Psoas muscle (tissue), 8 donors: ENCODE measurements at places on chromosomes 5 and 9.
A peak's percentile ranks its signal among the peaks of the same experiment; 100 is the strongest.

DNA sequence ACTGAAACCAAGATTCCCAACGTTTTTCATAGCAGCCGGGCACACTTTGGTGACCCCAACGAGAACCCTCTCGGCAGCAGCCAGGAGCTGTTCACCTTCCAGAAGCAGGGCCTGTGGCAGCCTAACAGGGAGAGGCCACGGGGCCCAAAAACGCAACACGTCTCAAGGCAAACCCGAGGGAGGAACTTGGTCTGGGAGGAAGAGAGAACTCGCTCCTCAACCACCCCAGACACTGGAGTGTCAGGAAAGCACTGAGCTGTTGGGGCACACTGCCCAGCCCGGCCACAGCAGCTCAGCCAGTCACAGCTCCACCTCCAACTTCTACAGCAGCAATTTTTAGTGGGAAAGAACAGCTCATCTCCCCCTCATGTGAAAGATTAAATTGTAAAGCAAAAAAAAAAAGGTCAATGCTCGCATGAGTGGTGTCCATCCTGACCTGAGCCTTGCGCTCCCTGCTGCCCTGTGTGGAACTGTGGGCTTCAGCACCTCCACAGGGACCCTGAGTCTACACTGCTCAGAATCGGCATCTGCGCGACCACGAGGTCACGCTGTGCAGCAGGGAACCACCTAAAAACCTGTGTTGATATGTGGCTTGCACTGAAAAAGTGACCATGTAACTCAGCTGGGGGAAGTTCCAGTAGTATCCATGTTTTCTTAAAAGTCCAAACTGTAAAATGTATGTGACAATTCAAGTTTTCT lies 55.0 kb downstream of the IPPK start:
- no peak for DNase-seq

GRCh38 chr5:61461417-61461816 lies 129.4 kb downstream of the ZSWIM6 start:
- no peak for DNase-seq

DNA sequence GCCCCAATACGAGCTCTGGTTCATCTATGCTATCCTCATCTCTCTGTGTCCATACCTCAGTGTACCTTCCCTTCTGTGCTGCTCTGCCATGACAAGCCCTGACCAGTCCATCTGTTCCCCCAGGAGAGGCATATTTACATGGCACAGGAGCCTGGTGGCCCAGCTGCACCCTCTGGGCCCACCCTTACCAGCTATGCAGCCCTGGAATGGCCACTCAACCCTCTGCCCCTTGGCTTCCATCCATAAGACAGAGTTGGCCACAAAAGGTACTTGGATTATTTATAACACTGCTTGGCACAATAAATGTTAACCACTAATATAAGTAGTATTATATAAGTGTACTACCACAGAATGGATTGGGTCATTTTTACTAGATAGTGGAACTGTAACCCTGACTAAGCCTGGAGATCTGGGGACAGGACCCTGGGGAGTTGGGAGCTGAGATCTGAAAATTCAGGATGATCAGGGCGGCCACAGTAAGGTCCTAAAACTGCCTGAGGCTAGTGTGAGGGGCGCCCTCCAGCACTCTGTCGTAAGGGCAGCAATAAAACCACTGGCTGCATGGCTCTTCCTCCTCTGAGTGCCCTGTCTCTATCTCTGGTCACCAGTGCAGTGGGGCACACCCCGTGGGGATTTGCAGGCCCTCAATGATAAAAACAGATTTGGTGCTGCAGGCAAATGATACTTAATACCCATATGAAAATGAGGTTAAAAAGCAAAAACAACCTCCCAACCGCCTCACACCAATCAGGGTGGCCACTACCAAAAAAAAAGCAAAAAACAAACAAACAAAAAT lies 65.8 kb downstream of the SEMA4D start:
- no peak for DNase-seq

- no peak for DNase-seq
Measured at GRCh38 chr5:123502120-123502519, 9.9 kb upstream of the CSNK1G3 start.

DNA sequence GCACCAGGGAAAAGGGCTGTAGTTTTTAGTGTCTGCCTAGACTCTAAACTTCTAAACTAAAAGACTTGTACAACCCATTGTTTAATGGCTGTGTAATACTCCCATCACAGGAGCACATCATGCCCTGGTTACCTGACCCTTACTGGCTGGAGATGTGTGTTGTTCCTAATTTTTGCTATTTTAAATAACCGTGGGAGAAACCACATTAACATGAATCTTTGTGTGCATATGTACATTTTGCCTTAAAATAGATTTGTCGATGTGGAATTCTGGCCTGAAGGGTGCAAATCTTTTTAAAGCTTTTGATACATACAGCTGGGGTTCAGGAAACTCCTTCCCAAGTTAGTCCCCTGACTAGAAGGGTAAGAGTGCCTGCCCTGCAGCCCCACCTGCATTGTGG lies 39.7 kb downstream of the PHF2 start:
- DNase-seq: no peak

- no peak for DNase-seq
Measured at GRCh38 chr9:34545497-34545896, 22.7 kb upstream of the ENHO start.

DNA sequence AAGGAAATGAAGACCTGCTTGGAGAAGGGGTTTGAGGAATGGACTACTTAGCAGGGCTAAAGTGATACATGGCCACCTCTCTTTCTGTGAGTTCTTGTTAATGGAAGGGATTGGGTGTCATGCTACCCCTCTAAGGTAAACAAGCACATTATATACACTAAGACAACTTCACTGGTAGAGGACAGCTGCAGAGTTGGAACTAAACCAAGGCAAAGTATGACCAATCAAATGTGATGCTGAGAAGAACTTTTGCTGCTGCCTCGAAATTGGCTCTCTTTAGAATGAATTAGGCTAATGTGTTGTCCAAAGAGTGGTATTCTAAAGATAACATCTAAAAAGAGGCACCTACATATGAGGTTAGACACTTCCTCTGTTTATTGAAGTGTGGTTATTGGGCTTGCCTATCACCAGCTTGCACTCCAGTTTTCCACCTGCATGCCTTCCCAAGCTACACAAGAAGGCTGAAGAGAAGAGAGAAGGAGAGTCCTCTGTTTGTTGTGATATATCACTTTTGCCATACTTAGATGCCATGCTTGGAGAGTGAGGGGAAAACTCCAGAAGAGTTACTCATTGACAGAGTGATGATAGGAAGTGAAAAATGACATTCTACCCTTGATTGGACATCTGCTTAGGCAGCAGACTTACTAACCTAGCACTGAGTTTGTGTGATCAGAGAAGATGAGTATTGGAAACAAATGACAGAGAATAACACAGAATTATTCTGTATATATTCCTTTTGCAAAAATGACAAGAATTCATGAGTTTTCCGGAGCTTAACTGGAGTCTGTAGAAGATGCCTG lies 536.1 kb downstream of the ZNF608 start:
- DNase-seq: no peak

GRCh38 chr5:133889271-133889905 lies 79.0 kb downstream of the C5orf15 start:
- DNase-seq: peak; percentile 8

DNA sequence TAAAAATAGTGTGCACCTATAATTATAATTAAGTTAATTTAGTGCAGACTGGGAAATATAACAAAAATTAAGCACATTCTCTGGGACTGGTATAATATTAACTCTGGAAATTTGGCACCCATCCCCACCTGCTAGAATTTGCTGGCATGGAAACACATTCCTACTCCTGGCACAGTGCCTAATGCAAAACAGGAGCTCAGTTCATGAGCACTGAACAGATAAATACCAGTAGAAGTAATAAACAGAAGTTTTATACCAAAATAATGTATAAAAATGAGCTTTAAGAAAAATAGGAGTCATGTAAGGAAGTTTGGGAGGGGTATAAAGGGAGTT lies 23.7 kb upstream of the NPR3 start:
- DNase-seq: no peak

GRCh38 chr5:69013481-69013880 lies 80.3 kb upstream of the SLC30A5 start:
- DNase-seq: no peak

- no peak for DNase-seq
Measured at GRCh38 chr5:133618141-133618540, 5.8 kb upstream of the FSTL4 start.

DNA sequence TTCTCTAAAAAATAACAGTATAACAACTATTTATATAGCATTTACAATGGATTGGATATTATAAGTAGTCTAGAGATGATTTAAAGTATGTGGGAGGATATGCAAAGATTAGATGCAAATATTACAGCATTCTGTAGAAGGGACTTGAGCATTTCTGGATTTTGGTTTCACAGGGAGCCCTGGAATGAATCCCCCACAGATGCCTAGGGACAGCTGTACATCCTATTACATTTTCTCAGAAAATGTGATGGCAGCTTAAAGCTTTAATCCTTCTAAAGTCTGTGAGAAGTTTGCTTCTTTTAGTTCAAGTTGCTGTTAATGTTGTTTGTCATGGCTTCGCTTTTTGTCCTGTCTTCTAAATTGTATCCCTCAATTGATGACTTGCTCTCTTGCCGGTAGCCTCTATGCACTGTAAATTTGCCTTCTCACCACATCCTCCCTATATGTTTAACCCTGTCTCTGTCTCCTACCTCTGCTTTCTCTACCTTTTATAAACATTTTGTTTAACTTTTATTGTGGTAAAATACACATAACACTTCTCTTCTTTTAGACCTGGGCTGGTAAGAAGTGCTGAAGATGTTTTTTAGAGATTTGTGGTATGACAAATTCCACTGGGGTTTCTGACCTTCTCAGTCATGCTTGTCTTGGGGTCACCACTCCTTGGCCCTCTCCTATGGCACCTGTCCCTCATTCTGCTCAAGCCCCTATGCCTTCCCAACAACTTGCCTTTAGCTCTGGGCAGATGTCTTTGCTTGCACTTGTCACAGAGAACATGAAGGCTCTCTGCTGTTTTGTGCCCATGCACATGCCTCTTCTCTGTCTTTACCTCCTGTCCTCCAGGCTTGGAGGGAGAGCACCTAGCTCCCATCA lies 37.9 kb downstream of the LNPEP start:
- no peak for DNase-seq

DNA sequence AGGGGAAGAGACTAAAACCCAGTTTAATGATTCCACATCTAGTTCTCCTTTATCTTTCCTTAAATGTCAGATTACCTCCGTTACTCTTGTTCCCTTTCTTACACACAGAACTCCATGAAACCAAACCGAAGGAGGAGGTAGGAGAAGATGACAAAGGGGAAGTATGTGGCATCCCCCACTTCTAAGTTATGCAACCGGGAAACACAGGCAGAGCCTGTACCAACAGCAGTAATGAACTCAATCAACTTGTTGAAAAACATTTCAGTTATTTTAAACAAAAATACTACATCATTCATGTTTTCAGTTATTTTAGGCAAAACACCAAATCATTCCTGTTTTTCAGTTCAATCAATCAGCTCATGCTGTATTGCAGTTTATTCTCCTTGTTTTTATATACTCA lies 101.8 kb downstream of the PCSK1 start:
- DNase-seq: no peak

DNA sequence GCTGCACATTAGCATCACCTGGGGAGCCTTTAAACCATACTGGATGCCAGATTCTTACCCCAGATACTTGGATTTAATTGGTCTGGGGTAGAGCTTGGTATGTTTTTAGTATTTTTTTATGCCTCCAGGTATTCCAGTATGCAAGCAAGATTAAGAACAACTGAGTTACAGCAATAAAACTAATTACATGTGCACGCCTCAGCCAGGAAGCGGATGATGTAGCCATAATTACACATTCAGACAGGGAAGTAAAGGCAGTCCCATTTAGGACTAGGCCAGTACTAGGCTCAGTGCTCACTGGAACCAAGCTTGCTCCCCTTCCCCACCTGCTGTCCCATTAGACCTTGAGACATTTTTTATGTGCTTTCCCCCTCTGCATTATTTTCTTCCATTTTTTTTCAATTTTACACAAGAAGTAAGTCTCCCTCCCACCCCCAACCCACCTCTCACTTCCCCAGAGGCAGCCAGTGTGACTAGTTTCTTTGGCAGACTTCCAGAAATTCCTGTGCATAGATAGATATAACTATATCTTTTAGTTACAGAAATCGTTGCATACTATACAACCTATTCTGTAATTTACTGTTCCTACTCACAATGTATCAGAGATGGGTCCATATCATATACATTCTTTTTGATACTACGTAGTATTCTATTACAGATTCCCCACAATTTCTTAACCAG lies 7.1 kb upstream of the GNAQ start:
- DNase-seq: no peak

DNA sequence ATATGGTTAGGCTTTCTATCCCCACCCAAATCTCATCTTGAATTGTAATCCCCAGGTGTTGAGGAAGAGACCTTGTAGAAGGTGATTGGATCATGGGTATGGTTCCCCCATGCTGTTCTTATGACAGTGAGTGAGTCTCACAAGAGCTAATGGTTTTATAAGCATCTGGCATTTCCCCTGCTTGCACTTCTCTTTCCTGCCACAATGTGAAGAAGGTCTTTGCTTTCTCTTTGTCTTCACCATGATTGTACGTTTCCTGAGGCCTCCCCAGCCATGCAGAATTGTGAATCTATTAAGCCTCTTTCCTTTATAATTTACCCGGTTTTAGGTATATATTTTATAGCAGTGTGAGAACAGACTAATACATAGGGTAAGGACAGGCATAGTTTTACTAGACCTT lies 334.5 kb downstream of the TLR4 start:
- DNase-seq: no peak

DNA sequence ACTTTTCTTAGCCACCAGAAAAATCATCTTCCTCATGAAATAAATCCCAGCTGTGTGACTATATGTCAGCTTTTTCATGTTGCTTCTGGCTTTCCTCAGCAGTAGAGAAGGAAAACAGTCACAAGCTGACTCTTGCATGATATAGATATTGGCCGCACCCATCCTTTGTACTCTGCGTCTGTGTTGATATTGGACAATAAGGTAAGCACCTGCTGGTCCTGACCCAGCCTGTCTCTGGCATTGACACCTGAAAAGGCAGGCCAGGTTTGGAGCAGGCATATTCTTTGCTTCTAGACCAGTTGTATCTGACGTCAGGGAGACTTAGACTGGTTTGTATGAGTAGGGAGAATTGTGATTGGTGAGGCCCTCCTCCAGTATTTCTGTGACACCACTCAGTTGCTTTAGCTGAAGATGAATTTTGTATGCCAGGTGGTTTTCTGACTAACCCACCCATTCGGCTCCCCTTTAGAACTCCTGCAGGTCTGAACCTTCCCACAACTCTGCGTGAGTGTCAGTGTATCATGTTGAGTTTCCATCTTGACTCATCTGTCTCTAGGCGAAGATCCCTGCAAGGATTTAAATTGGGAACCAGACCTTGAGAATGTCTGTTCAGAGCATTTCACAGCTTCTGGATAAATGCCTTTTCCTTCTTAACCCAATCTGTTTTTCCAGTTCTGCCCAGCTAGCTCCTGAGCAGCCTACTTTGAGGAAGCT lies 151.2 kb upstream of the RUSC2 start:
- DNase-seq: no peak

GRCh38 chr5:151130922-151131891 lies 26.4 kb downstream of the ANXA6 start:
- DNase-seq: no peak
